ENCODE measurements at places on chromosomes 1 and 21.
A peak's percentile ranks its signal among the peaks of the same experiment; 100 is the strongest.

GRCh38 chr1:23177438-23178380, 9.1 kb upstream of the LUZP1 start:
- no peak for DNase-seq

DNA sequence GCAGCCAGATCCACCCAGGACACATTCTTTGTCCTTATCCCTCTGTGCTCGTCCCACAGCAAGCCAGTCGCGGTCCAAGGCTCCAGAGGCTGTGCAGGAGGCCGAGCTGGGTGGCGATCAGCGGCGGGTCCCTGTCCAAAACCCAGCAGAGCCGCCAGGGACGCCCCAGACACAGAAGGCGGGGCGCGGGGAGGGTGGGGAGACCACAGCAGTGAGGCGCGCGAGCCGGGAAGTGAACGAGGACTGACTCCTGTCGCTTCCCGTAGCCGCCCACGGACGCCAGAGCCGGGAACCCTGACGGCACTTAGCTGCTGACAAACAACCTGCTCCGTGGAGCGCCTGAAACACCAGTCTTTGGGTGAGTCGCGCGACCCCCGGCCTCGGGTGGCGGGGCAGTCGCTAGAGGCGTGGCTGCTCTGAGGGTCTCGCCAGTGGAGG, at the start of gene LGALS8:
LGALS8 (plus strand) TSS at position 279 of the 438 bp plus-strand sequence. CDS start 2,089 bp downstream, outside the sequence.
- peak; percentile 30 for DNase-seq

DNA sequence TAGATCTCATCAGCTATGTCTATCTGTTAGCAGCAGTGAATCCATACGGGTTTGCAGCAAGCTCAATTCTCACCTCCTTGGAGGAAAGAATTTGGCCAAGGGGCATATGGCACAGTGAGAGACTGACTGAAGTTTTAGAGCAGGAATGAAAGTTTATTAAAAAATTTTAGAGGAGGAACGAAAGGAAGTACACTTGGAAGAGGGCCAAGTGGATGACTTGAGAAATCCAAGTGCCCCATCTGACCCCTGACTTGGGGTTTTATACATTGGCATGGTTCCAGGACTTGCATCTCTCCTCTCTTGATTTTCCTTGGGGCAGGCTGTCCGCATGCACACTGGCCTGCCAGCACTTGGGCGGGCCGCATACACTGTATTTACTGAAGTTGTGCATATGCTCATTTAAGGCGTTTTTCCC, 9.2 kb upstream of the OSBPL9 start:
- DNase-seq: no peak

- DNase-seq: no peak
These were observed 197.7 kb downstream of the SMYD3 start for GRCh38 chr1:246309247-246309884.

GRCh38 chr1:119721896-119722295, 10.2 kb downstream of the PHGDH start:
- no peak for DNase-seq

DNA sequence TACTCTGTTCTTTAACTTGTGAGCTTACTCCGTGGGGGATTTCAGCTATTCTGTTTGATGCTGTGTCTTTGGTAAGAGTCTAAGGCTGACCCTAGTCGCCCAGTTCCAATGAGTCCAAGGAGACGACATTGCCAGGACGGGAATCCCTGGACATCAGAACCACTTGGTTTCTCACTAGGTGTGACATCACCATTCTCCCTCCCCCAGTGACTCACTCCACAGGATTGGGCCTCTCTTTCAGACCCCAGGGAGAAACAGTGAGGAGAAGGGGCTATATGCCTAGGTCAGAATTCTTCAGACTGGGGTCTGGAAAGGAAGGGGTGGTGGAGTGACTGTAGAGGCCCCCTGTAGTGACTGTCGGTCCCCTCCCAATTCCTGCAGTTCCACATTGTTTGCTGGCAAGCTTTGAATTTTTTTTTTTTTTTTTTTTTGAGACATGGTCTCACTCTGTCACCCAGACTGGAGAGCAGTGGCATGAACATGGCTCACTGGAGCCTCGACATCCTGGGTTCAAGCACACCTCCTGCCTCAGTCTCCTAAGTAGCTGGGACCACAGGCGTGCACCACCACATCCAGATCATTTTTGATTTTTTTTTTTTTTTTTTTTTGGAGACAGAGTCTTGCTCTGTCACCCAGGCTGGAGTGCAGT, 21.3 kb downstream of the ALPL start:
- no peak for DNase-seq

All from SW 1271 (cell line).